ENCODE measurements at places on chromosomes 2 and 18. TPM values are rescaled to one million over a fixed set of nuclear protein-coding genes. Genes with fewer than 3 reads are reported as not detected.

CCDC85A gene
- 2.8 TPM for total RNA-seq

- no peak for DNase-seq
- H3K4me1 ChIP-seq: peaks cover 18% of the 10 kb centered on the region
- H3K4me3 ChIP-seq: no peak overlapping the region
- H3K36me3 ChIP-seq: no peaks in the 10 kb centered on the region
- H3K27me3 ChIP-seq: no peaks in the 10 kb centered on the region
These were observed 22.9 kb upstream of the CAVIN2 start for GRCh38 chr2:191869781-191870180.

SLC16A14 gene
- total RNA-seq: 0.56 TPM

DNA sequence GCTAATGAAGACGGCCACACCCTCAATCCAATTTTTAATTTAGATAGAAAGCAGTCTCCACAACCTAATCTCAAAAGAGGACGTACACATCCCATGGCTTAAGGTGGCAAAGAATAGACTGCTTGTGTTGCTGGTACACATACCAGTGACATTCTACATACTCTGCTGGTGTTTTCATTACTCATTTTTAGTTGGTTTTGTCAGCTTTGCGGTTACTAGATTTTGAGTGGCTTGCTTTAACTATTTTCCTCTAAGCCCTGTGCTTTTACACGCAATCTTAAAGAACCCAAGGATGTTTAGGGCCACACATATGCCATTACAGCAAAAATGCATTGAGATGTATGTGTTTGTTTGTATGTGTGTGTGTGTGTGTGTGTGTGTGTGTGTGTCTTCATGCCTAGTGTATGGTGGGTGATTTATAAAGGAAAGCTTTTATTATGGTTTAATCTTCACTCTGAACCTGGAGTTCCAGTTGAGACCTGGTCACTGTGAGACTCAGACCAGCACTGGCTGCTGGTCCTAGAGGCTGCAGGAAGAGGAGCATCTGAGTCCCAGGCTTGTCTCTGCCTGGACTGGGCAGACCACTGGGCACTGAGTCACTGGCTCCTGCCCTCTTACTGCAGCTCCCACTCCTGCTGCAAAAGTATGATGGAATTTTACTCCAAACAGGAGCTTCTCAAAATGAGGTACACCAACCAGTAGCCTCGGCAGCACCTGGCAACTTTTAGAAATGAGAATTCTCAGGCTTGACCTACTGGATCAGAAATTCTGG, 415.9 kb downstream of the NBAS start:
- H3K36me3 ChIP-seq: no peaks in the 10 kb centered on the region
- no peaks in the 10 kb centered on the region for H3K4me1 ChIP-seq
- no peak overlapping the region for H3K4me3 ChIP-seq
- DNase-seq: no peak
- H3K27me3 ChIP-seq: no peaks in the 10 kb centered on the region
- H3K27ac ChIP-seq: no peak overlapping the region

DNA sequence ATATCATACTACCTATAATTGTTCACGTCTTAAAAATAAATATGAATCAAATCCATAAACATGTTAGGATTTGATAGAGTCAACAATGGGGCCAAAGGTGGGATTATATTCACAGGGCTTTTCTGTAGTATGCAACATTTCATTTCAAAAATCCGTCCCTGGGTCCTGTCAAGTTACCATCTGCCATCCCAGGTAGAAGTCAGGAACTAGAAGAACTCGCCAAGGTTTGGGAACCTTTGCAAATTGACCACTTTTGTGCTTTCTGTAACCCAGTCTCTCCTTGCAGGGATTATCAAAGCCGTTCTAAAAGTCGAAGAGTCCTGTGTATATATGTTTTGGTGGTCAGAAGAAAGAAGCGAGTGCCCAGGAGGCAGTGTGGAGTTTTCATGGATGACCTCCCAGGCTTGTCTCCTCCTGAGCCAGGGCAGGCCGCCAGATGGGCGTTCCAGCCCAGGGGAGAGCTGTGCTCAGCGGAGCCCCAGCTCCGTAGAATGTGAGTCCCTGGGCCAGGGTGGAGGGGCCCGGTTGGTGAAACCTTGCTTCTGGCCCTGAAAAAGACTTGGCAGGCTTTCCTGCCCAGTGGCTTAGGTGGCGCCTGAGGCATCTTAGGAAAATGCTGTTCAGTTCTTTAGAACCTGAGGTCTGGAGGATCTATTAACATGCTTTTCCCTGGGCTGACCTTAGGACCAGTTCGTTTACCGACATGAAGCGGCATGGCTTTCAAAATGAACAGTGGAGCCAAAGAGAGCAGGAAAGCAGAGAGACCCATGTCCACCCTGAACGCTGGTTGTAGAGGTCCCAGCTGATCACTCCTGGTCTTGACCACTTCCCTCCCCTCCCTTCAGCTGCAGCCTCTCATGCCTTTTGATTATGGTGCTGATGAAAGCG, 69.2 kb downstream of the LONRF2 start:
- no peak for DNase-seq
- peaks cover 2% of the 10 kb centered on the region for H3K4me1 ChIP-seq
- no peak overlapping the region for H3K4me3 ChIP-seq
- H3K27ac ChIP-seq: no peak overlapping the region

- no peak overlapping the region for H3K4me3 ChIP-seq
- no peaks in the 10 kb centered on the region for H3K4me1 ChIP-seq
- H3K36me3 ChIP-seq: no peaks in the 10 kb centered on the region
These were observed 35.2 kb downstream of the SKA1 start for GRCh38 chr18:50410008-50410407.

DNA sequence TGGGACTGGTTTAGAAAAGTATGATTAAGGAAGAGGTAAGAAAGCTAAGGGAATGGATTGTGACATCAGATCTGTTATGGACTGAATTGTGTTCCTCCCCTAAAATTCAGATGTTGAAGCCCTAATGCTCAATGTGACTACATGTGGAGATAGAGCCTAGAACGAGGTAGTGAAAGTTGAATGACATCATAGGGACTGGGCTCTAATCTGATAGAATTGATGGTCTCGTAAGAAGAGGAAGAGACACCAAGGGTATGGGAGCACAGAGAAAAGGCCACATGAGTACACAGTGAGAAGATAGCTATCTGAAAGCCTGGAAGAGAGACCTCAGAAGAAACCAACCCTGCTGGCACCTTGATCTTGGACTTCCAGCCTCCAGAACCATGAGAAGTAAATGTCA, 178.3 kb downstream of the TRIB2 start:
- DNase-seq: no peak
- H3K4me1 ChIP-seq: peaks cover 1% of the 10 kb centered on the region
- H3K27me3 ChIP-seq: no peaks in the 10 kb centered on the region
- H3K36me3 ChIP-seq: no peaks in the 10 kb centered on the region

LONRF2 gene
- 0.54 TPM for total RNA-seq

- H3K27me3 ChIP-seq: no peaks in the 10 kb centered on the region
- DNase-seq: peak; percentile 97
- H3K27ac ChIP-seq: peak overlapping the region; percentile 11
- peaks cover 3% of the 10 kb centered on the region for H3K36me3 ChIP-seq
These were observed 42.3 kb downstream of the AAK1 start for GRCh38 chr2:69601179-69601612.

ERLEC1 gene
- 40.3 TPM for total RNA-seq

- no peaks in the 10 kb centered on the region for H3K27me3 ChIP-seq
- H3K27ac ChIP-seq: no peak overlapping the region
These were observed 368.7 kb downstream of the CDH19 start for GRCh38 chr18:66235206-66235605.

GRCh38 chr2:210195101-210195852, 24.1 kb upstream of the KANSL1L start:
- H3K27ac ChIP-seq: no peak overlapping the region
- H3K27me3 ChIP-seq: no peaks in the 10 kb centered on the region
- H3K36me3 ChIP-seq: no peaks in the 10 kb centered on the region
- no peaks in the 10 kb centered on the region for H3K4me1 ChIP-seq
- H3K4me3 ChIP-seq: peak overlapping the region; percentile 42

HYCC2 gene
- total RNA-seq: 9.1 TPM

- no peak for DNase-seq
- H3K4me3 ChIP-seq: no peak overlapping the region
- H3K36me3 ChIP-seq: no peaks in the 10 kb centered on the region
- H3K4me1 ChIP-seq: no peaks in the 10 kb centered on the region
These were observed 255.8 kb upstream of the LRRTM1 start for GRCh38 chr2:80560326-80560725.

PLEKHA3 gene
- 5.0 TPM for total RNA-seq

CIB4 gene
- not detected for total RNA-seq

UNC80 gene
- total RNA-seq: not detected

GRCh38 chr18:55501579-55501978, 86.4 kb downstream of the TCF4 start:
- H3K4me3 ChIP-seq: peak overlapping the region; percentile 29
- H3K27ac ChIP-seq: peak overlapping the region; percentile 99
- H3K36me3 ChIP-seq: no peaks in the 10 kb centered on the region

SLC66A2 gene
- total RNA-seq: 16.9 TPM

DNA sequence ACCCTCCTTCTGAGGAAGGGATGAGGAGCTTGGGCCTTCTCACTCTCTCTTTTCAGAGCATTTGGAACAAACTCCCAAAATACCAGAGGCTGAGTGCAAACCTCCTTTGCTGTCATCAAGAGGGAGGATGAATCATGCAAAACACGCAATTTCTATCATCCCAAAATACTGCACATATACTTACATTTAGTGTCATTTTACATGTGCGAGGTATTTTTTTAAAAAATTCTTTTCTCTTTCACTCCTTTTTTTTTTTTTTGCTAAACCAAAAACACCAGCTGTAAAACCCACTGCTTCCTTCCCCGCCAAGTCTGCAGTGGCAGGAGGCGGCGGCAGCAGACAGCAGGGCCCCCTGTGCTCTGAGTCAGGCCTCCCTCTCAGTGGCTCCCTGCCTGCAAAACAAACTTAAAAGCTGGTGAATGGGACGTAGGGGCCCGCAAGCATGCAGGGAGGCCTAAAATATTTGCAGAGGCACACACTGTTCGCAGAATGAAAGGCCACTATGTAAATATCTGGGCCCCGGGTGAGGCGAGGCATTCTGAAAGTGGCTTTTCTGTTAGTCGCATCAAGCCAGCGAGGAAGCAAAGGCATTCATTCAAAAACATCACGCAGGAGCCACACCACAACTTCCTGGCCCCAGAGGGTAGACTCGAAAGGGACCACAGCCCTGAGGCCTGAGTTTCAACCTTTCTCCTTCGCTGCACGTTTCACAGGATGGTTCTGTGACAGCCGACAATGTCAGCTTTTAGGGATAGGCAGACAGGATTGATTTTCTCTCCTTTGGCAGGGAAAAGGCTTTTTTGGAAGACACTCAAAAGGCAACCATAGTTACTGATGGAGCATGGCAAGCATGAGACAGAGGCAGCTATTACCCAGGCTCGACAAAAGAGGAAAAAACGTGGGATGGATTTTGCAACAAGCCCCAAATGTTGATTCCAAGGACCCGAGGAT, 73.4 kb downstream of the ACTR2 start:
- no peaks in the 10 kb centered on the region for H3K27me3 ChIP-seq
- peak overlapping the region; percentile 12 for H3K4me3 ChIP-seq
- peaks cover 23% of the 10 kb centered on the region for H3K4me1 ChIP-seq
- no peaks in the 10 kb centered on the region for H3K36me3 ChIP-seq

HNMT gene
- total RNA-seq: 14.2 TPM

FN1 gene
- total RNA-seq: 7,693 TPM

GIGYF2 gene
- total RNA-seq: 52.5 TPM

GRCh38 chr2:237306083-237306786, 107.7 kb downstream of the COL6A3 start:
- peak overlapping the region; percentile 90 for H3K27ac ChIP-seq
- no peak overlapping the region for H3K4me3 ChIP-seq
- DNase-seq: peak; percentile 91
- no peaks in the 10 kb centered on the region for H3K27me3 ChIP-seq

CIDEA gene
- not detected for total RNA-seq

DNA sequence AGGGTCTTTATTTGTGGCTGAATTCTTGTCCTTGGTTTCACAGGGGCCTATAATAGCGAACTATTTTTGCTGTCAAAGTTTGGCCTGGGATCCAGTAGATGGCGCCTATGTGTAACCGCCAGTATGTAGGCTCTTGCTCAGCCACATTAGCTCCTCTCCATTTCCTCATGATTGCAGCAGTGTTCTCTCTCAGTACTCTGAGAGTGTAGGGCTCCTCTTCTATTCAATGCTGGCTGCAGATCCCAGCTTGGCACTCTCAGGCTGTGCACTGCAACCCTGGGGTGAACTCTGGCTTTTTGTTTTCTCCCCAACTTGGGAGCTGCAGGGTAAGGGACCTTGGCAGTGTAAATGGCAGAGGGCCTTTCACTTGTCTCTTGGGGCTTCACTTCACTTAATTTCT, 344.6 kb upstream of the CHAC2 start:
- no peaks in the 10 kb centered on the region for H3K36me3 ChIP-seq
- H3K4me1 ChIP-seq: no peaks in the 10 kb centered on the region
- no peaks in the 10 kb centered on the region for H3K27me3 ChIP-seq
- peak; percentile 59 for DNase-seq
- H3K27ac ChIP-seq: no peak overlapping the region
- no peak overlapping the region for H3K4me3 ChIP-seq

C1GALT1C1L gene
- 0.28 TPM for total RNA-seq

DNA sequence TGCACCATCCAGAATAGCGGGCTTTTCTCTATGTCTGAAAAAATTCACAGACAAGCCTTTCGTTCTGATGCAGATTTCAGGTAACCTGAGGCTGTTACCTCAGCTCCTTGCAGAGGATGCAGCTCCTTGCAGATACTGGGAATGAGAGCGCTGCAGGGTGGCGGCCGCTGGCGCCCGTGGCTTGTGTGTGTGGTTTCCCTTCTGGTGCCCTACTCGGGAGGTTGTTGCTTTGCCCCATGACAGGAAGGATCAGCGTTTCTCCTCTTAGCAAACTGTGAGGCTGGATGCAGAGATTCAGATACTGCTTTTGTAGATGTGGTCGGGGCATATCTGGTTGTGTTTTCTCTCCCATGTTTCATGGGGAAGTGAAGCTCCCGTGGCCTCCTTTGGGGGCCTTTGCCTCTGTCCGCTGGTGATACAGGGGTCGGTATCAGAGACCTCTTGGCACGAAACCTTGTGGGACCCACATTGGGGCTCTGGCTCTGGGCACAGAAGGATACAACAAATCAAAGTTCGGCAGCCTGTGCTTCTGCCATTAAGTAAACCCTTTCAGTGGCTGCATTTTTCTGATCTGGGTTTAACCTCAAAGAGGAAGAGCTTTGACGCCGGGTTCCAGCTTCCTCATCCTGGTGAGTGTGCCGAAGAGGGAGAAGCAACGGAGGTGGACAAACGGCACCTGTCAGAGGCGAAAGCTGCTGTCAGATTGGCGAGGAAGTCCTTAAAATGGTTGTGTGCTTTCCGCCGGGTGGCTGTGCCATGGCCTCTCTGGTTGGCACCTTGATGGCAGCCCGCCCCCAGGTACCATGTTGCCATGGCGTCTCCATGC, 127.8 kb downstream of the MBP start:
- no peak overlapping the region for H3K27ac ChIP-seq
- peaks cover 7% of the 10 kb centered on the region for H3K27me3 ChIP-seq
- H3K36me3 ChIP-seq: no peaks in the 10 kb centered on the region
- peaks cover 2% of the 10 kb centered on the region for H3K4me1 ChIP-seq

HRH4 gene
- not detected for total RNA-seq

DNA sequence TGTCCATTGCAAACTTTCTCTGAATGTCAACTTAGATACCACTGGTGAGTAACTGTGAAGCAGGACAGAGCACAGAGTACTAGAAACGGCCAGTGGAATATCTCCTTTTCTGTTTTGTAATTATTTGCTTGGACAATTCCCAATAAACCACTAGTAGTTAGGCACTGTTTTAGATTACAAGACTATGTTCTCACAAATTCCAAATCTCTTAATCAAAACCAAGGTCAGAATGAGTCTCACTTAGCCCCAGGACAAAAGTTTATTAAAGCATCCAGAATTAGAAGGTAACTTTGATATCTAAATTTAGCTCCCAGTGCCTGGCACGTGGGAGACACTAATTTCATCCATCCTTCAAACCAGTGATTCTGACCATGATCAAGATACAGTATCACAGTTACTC, 89.0 kb downstream of the ZNF521 start:
- no peak overlapping the region for H3K4me3 ChIP-seq
- peaks cover 9% of the 10 kb centered on the region for H3K36me3 ChIP-seq
- no peak overlapping the region for H3K27ac ChIP-seq
